ENCODE measurements at places on chromosomes 13 and 19.

DNA sequence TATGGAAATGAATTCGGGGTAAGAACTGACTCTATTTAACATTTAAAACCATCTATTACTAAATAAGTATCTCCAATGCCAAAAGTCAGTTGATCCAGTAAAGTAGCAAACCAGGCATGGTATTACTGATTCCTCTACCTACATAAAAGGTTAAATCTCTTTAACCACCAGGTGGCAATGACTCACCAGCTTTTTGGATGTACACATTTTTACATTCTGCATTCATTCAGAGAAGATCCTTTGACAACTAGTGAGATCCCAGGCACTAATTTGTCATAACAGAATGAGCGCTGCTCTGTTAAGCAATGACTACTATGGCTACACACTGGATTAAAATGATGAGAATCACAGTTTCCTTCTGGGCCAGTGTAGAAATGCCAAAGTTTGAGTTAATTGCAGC lies 329.8 kb upstream of the GPC6 start:
- peak; percentile 18 for DNase-seq

DNA sequence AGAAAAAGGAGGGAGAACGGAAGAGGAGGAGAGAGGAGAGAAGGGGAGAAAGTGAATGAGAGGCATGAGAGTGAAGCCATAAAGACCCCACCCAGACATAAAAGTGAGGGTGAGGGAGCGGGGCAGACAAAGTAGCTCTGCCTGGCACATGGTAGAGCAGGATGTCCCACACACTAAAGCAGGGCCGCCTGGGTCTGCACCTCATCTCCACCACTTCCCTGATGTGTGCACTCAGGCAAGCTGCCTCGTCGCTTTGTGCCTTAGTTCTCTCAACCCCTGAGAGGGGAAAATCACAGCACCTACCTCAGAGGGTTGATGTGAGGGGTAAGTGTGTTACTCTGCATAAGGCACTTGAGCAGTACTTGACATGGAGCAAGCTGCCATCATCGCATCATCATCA lies 488.1 kb downstream of the COG6 start:
- no peak for DNase-seq

DNA sequence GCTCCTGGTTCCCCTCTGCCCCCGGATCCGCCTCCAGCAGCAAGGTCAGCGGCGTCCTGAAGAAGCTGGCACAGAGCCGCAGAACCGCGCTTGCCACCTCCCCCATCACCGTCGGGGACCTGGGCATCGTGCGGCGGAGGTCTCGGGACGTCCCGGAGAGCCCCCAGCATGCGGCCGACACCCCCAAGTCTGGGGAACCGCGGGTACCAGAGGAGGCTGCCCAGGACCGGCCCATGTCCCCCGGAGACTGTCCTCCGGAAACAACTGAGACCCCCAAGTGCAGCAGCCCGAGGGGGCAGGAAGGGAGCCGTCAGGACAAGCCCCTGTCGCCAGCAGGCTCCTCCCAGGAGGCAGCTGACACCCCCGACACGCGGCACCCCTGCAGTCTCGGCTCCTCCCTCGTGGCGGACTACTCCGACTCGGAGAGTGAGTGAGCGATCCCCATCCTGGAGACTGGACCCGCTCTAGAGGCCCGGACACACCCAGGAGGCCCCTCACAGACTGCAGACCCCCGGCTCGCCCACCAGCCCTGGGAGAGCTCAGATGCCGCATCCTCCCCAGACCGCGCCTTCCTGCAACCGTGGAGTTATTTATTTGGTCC lies 1.6 kb upstream of the MRI1 start:
- no peak for DNase-seq

DNA sequence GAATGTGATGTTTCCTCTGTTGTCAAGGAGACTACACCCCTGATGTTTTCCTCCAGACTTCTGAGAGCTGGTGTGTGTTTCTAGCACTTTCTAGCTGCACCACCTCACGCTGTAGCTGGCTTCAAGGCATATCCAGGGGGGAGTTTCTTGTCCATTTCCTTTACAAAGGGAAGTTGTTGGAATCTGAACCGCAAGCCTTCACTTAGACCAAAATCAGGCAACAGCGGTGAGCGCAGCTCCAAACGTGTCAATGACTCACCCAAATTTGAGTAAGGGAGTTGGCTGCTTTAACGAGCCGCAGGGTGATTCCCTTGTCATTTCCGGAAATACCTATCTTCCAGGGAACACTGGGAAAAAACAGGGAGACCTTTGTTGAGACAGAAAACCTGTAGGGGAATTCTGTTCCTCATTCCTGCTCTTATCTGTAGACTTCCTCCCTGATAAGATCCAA lies 2.5 kb downstream of the LDLR start:
- DNase-seq, result no peak

- peak; percentile 90 for DNase-seq
Measured at GRCh38 chr13:43786766-43787517, at the start of gene ENOX1. Gene ENOX1, minus strand, starts transcription at chr13:43786972.

- DNase-seq, result no peak
Measured at GRCh38 chr13:67063036-67063435, 167.1 kb downstream of the PCDH9 start.

DNA sequence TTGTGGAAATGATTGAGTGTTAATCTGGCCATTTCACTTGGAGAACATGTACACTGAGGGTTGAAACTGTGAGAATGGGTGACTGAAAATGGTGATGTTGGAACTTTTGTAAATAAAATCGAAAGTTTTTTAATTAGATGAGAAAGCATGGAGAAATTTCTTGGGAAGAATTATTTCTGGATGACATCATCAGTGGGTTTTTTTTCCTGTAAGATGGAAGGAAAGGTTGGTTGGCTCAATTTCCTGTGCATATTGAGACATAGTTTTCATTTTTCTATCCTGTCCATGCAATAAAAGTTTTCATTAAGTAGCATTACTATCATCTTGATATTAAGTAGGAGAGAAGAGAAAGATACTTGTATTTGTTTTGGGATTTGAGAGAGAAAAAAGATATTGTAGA lies 120.6 kb upstream of the HTR2A start:
- DNase-seq, result no peak

GRCh38 chr19:38209671-38210457 lies 14.2 kb downstream of the DPF1 start:
- peak; percentile 40 for DNase-seq

DNA sequence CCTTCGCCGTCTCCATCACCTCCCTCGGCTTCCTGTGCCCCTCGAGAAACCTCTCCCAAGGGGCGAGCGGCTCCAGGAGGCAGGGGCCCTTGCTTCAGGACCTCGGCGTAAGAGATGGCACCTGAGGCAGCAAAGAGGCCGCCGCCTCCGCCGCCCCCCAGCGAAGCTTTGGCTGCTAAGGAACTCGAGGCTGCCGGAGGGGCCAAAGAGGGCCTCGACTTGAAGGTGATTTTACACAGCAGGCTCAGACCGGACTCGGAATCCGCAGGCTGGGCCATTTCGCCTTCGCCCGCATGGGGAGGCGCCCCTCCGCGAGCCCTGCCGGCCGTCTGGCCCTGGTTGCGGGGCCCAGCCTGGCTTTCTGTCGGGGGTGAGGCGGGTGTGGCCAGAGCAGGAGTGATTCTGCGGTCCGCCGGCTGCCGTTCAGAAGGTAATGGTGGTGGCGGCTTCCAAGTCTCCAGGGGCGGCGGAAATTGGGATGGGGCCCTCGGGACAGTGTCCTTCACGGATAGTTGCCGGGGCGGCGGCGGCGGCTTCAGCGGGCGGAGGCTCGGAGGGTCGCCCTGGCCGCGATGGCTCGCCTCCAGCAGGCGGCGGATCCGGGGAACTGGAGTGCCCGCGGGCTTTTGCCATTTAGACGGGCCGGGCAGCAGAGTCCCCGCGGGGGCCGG lies 1.4 kb downstream of the GGN start:
- DNase-seq, result no peak

DNA sequence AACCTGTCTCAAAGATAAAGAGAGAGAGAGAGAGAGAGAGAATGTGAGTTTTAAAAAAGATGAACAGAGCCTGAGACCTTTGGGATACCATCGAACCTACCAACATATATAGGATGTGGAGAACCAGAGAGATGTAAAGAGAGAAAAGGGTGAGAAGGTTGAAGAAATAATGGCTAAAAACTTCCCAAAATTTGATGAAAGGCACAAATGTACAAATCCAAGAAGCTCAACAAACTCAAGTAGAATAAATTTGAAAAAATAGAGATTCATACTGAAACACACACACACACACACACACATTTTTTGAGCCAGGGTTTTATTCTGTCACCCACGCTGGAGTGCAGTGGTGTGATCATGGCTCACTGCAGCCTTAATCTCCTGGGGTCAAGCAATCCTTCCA lies 16.3 kb downstream of the ZNF558 start:
- no peak for DNase-seq

- DNase-seq, result no peak
Measured at GRCh38 chr13:23743278-23744076, 145.7 kb downstream of the MIPEP start.

DNA sequence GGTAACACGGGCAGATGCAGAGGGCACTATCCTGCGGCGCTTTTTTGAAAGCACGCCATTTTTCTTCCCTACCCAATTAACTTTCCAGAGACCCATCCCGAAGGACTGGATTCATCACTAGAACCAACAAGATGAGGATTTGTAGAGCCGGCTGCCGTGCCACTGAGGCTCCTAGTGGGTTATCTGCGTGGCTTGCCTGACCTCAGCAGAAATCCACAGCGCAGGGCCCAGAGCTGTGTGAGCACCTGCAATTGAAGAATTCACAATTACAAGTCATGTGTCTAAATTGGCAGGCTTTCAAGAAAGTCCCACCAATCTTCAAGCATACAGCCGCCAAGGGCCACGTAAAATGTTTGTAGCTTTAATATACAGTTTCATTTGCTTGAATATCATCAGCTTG lies 75.5 kb downstream of the ALOX5AP start:
- DNase-seq, result no peak

DNA sequence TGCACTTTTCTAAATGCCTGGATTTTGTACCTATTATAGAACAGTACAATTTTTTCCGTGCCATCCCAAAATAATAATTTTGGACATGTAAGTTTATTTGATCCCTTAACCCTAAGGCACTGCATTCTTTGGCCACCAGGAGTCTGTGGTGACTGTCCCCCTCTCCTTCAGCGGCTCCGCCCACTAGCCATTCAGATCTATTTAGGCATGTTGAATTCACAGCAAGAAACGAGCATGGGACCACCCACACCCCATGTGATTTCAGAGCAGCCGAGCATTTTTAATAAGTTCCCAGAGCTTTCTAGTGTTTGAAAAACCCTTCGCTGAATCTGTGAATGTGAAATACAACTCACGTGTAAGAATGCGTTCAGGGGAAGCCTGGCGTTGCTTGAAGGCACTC lies 567.5 kb downstream of the MYO16 start:
- DNase-seq, result peak; percentile 51

DNA sequence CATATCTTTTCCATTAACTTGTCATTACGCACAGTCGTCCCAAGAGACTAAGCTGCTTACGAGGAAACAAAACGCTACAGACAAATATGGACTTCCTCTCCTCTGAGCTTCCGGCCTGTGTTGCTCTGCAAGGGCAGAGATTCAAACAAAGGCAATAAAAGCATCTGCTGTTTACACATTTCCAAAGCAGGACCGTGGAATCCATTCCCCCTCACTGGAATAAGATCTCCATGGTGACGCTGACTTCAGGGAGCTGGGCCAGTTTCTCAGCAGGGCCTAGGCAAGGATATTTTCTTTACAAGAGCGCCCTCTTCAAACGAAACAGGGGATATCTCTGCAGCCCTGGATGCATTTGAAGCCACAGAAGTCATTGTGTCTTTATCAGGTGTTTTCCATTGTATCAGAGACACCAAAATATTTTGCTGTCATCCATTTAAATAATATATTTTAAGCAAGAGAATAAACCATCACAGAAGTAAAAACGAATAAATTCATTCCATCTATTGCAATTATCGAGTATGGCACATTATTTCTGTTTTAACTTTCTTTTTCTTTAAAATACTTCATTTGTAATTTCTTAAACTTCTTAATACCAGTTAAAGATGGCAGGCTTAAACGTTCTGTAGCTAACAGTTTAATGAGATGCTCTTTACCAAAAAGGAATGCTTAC lies 177.5 kb downstream of the DCLK1 start:
- DNase-seq, result peak; percentile 87

- DNase-seq, result peak; percentile 82
Measured at GRCh38 chr19:17757125-17757524, 5.8 kb downstream of the FCHO1 start.

- DNase-seq, result no peak
Measured at GRCh38 chr19:9961103-9961502, 24.8 kb upstream of the OLFM2 start.
